ENCODE measurements at places on chromosomes 1 and 21.
A peak's percentile ranks its signal among the peaks of the same experiment; 100 is the strongest.

GRCh38 chr1:242449661-242450060 lies 74.8 kb downstream of the PLD5 start:
- DNase-seq, result no peak

GRCh38 chr1:23475641-23476040 lies 8.3 kb downstream of the ASAP3 start:
- no peak for DNase-seq

GRCh38 chr1:163744301-163744887 lies 422.6 kb downstream of the NUF2 start:
- DNase-seq, result no peak

GRCh38 chr1:1144843-1145546 lies 28.7 kb upstream of the TTLL10 start:
- no peak for DNase-seq

GRCh38 chr1:6612641-6613360 lies 730 bp upstream of the PHF13 start:
- DNase-seq, result no peak

DNA sequence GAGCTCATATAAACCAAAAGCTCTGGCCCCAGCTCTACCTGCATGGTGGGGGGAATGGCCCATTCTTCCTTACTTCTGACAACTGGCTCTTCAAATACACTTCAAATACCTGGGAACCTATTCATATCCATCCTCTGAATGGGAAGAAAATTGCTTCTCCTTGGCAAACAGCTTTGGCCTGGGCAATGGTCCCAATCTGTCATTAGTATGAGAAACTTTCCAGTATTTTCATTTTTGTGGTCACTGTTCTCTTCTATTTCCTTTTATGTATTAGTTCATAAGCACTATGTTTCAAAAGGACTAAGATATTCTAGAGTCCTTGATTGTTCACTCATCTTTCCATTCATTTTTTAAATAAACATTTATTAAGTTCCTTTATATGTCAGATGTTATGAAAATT lies 5.2 kb upstream of the HSD3B2 start:
- no peak for DNase-seq

GRCh38 chr1:188426561-188426960 lies 1597.8 kb downstream of the PLA2G4A start:
- no peak for DNase-seq

GRCh38 chr1:201229095-201229494 lies 38.5 kb downstream of the IGFN1 start:
- DNase-seq, result no peak

- DNase-seq, result no peak
Observed at GRCh38 chr1:158932171-158932570, 819 bp downstream of the PYHIN1 start.

DNA sequence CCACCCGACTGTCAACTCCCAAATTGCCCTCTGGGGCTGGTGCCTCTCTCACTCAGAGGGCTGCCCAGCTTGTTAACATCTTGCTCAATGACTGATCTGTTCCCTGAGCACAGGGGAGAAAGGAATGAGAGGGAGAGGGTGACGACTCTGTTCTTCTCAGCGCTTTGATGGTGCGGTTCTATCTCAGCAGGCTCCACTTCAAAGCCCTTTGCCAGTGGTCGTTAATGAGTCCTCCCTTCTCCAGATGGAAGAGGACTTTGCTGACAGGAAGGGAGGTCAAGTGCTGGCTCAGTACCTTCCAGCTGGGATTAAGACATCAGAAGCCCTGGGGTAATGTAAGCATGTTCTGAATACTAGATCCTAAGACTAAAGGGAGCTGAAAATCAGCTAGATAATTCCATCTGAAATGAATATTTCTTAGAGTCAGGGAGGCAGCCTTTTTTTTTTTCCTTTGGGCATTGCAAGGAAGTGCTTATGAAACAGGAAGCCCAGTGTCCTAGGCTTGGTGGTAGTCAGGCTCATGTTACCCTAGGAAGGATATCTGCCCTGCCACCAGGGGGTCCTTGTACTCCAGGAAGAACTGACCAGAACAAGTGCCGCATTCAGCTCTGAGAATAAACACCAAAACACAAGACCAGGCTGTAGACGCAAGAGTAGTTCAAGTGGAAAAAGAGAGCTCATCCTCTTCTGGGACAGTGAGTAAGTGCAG lies 4.7 kb downstream of the FMOD start:
- no peak for DNase-seq

DNA sequence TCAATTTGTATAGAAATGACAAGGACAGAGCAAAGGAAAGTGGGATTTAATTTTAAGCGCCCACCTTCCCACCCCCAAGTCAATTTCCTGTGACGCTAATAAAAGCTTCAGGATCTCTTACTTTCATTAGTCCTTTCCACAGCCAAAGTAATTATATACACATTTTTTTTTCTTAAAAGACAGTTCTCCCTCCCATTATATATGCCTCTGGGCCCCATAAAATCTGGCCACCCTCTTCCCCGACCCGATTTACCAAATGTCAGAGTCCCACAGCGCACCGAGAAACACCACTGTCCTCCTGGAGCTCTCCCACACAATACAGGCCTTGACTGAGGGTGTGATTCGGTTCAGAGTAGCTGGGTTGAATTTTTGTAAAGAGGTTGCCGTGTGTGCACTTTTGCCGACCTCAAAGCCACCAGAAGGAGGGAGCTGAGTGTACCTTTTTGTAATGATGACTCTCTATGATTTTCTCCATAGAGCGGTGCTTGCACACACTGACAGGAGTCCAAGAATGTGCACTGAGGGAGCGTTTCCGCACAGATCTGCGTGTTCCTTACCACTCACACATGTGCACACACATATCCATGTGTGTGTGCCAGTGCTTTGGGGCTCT lies 26.2 kb upstream of the IL10 start:
- no peak for DNase-seq

GRCh38 chr1:235503403-235504121 lies 690 bp downstream of the B3GALNT2 start:
- peak; percentile 52 for DNase-seq
